ENCODE measurements at places on chromosomes 3 and 15.

DNA sequence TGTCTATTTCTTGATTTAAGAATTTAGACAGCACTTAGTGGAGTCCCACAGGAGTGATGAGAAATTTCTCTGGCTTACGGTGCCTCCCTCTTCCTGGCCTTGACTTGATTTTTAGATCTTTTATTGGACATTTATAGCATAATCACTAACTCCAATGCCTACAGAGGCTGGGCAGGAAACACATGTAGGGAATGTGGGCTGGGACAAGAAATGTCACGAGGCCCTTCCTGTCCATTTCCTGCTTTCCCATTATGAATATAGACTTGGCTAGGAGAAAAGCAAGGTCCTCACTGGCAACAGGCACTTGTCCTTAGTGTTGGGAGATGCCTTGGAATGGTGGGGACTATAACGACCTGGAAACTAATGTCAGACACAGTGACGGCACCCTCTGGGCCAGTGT, 100.3 kb downstream of the MYLK start:
- DNase-seq = no peak

DNA sequence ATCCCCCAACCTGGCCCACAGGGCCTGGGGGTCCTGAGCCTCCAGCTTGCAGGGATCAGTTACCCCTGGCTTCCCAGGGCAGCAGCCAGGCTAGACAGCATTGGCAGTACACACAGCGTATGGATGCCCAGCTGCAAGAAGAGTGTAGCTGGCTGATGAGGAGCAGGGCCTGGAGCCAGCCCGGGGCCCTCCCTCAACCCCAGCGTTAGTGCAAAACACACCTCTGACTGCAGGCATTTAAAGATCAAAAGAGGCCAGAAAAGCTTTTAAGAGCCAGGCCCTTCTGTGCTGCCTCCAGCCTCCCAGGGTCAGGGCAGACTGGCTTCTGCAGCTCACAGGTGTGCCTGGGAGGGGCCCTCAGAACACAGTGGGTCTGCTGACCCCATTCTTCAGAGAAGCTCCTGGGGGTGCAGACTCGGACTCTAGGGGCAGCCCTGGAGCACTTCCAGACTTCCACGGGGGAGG, 110.6 kb downstream of the ETFA start:
- no peak for DNase-seq

DNA sequence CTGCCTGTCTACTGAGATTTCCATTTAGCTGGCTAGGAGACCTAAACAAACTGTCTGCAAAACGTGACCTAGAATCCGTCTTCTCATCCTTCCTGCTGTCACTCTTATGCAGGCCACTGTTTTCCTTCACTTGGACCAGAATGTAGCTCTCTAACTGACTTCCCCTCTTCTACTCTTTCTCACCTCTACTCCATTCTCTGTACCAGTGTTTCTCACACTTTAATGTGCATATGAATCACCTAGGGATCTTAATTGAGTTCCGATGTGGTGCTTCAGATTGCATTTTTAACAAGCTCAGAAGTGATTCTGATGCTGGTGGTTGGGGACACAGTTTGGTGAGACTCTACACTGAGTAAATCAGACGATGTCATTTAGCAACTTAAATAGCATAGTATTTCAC, 1.6 kb upstream of the GBE1 start:
- DNase-seq = no peak

- no peak for DNase-seq
Measured at GRCh38 chr3:142940000-142940399, 23.5 kb downstream of the PAQR9 start.

DNA sequence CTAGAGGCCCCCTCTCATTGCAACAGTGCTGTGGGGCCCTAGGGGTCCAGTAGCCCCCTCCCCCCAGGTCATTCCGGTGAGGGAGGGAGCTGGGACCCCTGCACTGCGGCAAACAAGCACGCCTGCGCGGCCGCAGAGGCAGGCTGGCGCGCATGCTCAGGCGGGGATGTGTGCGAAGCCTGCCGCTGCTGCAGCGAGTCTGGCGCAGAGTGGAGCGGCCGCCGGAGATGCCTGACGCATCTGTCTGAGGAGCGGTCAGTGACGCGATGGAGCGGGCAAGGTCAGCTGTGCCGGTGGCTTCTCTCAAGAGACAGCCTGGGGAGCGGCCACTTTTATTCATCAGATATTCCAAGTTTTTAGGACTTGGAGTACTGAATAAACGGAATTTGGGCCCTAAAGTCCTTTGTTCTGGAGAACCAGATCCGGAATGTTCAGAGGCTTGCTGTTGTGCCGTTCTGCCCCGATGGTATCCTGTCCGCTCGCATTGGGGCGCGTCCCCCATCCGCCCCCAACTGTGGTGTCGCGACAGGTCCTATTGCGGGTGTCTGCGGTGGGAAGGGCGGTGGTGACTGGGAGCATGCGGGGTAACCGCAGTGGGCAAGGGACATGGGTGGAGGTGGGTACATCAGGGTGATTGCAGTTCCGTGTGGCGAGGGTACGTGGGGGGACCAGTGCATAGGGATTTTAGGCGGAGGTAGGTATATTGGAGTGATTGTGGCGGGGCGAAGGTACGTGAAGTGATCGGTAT, at the start of the genes SNRPN and SNURF:
SNRPN (plus strand) TSS at position 205 of the 748 bp plus-strand sequence. CDS start 19,467 bp downstream, outside the sequence.
SNURF (plus strand) TSS at position 205 of the 748 bp plus-strand sequence; CDS start at position 267, 62 bp downstream.
- no peak for DNase-seq
